ENCODE measurements at places on chromosomes 11 and 22.

DNA sequence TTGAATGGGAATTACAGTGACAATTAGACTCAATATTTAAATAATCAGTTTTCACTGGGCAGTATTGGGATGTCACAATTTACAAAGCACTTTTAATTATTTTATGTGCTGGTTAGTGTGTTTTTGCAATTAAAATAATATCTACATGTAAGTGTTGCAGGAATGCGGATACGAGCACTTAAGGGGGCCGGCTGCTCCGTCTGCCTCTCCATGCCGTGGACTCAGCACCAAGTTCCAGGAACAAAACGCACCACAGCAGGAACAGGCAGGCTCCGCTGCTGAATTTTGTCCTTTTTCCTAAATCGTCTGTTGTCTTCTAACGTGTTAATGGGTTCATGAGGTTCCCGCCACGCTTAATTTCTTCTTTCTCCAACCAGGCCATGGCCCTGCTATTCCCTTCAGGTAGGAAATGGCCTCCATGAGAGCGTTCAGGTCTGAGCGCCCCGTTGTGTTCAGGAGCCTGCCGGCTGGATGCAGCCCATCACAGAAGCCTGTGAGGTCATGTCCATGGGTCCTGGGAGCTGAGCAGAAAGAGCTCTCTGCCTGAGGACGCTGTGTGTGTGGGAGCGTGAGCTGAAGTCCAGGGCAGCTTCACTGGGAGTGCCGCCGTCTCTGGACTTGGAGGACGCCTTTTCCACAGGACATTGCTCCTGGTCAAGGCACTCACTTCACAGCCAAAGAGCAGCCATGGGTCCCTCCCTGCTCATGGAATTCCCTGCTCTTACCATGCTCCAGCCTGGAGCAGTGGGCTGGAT, 730.3 kb downstream of the BRD1 start:
- no peak for DNase-seq

- no peak for DNase-seq
Measured at GRCh38 chr22:26447584-26448329, 18.7 kb downstream of the ASPHD2 start.

GRCh38 chr22:40198733-40199132, 21.0 kb downstream of the TNRC6B start:
- DNase-seq: no peak

DNA sequence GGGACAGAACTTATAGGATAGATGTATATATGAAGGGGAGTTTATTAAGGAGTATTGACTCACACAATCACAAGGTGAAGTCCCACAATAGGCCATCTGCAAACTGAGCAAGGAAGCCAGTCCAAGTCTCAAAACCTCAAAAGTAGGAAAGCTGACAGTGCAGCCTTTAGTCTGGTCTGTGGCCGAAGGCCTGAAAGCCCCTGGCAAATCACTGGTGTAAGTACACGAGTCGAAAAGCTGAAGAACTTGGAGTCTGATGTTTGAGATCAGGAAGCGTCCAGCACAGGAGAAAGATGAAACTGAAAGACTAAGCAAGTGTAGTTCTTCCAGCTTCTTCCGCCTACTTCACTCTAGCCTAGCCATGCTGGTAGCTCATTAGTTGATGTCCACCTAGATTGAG, 799.6 kb upstream of the ARHGAP42 start:
- DNase-seq: no peak

- no peak for DNase-seq
Measured at GRCh38 chr11:106708348-106708747, 309.9 kb downstream of the GUCY1A2 start.

DNA sequence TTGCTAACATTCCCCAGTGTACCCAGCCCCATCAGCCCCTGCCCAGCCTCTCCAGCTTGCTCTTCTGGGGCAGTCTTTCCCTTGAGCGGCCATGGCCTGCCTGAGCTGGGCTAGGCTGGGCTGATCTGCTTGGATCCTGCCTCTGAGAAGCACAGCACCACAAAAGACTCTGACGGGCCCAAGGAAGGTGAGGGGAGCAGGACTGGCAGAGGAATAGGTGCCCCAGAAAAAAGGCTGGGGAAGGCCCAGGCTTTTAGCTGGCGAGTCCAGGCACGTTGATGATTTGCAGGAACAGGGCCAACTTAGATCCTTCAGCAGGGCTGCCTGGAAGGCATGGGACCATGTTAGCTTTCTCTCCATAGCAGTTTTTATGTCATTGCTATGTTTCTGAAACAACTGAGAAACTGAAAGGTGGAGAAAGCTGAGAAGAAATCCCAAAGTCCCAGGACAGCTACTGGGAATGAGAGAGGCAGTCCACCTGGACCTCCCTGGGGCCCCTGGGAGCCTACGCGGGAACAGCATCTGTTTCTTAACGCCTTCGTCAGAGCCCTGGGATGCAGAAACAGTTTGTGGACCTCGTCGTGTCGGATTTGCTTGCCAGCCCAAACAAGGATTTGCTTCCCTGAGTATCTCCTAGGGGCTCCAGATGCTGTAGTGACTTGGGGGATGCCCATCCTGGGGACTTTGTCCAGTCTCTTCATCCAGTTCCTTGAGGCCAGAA, 24.4 kb upstream of the FXYD6 start:
- DNase-seq: no peak

DNA sequence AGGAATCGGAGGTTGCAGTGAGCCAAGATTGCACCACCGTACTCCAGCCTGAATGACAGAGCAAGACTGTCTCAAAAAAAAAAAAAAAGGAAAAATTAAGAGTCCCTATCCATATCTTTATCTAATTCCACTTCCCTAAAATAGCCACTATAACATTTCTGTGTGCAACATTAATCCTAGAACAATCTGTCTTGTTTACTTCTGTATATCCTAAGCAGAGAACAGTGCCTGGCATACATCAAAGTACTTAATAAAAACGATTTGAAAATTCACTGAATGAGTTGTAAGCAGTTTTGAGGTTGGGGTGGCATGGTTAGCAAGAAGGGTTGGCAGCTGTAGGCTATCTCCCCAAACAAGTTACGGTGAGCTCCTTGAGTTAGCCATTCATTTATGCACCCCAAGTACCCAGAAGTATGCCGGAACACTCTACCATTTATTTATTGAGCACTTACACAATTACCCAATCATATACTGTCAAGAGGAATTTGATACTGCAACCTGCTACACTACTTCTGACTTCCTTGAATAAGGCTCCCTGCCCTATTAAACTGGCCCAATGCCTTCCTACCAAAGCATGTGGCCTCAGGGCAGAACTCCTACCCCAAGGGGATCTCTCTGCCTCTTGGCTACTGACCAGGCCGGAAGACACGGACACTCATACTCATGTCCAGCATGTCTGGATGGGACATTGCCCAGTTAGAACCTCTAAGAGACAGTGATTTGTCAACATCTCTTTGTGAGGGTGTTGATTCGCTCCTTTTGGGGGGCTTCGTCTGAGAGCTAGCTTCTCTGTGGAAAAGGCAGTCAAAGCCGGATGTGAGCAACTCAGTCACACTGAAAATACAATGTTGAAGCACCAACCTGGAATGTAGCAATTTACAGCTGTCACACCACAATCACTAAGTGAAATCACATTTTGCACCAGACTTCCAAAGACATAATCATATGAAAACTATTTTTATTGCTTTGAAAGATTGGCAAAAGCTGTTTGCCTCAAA, 16.3 kb upstream of the TMEM41B start:
- no peak for DNase-seq

DNA sequence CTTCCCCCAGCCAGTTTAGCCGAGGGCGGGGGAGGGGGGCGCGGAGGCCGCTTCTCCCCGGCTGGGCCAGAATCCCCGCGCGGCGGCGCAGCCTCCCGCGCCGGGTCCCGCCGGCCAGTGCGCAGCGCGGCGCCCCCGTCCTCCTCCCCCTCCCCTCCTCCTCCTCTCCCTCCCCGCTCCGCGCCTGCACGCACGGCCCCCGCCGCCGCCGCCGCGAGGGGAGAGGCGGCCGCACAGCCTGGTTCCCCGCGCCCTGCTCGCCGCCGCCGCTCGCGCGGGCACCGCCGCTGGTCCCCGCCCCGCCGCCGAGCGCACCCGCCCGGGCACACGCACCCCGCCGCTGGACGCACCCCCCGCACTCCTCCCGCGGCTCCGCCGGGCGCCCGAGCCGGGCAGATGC, at the start of gene FLRT1:
FLRT1 (plus strand) TSS at position 356 of the 400 bp plus-strand sequence. CDS start 80,337 bp downstream, outside the sequence.
- DNase-seq: no peak

GRCh38 chr11:114179234-114179941, 116.8 kb upstream of the NNMT start:
- no peak for DNase-seq

DNA sequence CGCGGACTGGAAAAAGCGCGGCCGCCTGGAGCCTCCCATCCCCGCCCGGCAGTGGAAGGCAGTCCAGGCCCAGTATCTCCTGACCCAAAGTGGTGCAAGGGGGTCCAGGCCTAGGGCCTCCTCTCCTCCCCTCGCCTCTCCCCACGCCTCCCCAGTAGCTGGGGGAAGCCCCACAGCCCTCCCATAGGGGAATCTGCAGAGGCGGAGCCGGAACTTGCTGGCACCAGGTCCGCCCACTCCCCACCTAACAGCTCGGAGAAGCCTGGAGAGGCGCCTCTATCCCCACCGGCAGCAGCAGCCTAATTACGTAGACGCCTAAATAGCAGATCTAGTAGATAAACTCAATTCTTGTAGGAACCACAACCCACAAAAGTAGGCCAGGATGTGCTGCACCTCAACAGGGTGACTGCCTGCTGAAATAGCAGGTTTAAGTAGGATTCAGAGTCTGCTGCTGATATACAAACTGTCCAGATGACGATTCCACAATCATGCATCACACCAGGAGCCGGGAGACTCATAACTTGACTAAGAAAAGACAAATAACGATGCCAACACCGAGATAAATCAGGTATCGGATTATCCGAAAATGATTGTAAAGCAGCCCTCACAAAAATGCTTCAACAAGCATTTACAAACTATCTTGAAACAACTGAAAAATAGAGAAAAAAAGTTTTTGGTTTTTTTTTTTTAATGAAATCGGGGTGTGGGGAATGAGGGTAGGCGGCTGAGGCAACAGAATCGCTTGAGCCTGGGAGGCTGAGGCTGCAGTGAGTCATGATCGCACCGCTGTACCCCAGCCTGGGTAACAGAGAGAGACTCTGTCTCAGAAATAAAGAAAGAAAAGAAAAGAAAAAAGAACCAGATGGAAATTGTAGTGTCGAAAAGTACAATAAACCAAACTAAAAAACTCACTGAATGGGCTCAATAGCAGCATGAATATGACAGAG, 11.4 kb upstream of the BRD1 start:
- DNase-seq: peak; percentile 93

- DNase-seq: no peak
Measured at GRCh38 chr11:67780056-67780455, 105.6 kb upstream of the ALDH3B2 start.

- DNase-seq: no peak
Measured at GRCh38 chr11:128434818-128435217, 152.5 kb downstream of the ETS1 start.

DNA sequence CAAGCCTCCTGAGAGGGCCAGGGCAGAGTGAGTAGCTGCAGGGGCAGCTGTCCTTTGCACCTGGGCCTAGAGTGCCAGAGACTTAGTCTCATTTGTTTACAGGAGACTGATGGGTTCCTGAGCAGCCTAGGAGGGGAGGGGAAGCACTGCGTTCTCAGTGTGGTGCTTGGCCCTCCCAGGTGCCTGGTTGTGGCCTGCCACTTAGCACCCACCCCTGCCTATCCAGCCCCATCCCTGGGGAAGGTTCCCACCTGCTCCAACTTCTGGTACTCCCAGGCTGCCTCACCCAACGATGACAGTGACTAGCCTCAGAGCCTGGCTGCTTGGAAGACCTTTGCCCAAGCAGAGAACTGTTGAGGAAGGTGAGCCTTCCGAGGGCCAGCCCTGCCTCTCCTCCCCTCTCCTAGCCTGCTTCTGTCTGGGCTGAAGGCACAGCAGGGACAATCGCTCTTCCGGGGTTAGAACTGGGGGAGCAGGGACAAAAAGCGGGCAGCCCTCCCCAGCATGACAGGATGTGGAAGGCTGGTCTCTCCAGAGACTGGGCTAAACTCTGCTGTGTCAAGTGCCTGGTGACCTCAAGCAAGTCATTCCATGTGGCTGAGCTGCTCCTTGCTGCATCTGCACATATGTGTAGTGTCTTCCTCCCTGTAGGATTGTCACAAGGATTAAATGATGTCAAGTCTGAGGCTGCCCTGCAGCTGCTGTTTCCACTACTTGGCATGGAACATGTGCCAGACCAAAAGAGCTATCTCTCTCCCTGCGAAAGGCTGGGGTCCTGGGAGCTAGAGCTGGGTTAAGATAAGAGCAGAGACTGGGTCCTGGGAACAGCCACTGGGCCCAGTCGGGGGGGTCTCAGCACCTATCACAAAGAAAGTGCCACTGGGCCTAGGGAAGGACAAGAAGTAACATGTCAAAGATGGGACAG, 9.9 kb downstream of the KCNQ1OT1 start:
- no peak for DNase-seq

DNA sequence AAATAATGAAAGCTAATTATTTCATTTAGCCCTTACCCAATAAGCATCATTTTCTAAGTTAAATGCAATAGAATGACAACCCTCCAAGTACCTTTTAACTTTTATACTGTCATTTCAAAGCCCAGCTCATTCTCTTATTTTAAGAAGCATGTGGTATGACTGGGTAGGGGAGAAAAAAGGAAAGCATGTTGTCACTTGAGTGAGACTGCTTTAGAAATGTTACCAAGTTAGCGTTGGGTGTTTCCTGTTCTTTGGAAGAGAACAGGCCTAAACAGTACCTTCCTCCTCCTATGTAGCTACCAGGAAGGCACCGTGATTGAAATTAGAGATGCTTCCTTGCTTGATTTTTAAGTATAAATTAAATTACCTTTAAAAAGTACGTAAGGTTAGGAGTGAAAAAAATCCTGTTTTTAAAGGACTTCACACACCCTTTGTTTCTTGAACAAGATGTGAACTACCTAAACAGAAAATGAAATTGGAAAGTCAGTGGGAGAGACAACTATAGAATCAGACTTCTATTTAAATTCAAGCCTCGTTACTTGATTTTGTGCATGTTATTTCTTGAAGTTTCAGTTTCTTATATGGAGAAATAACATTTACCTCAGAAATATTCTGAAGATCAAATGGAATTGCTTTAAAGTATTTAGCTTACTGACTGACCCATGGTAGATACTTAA, 741 bp upstream of the CNTF start:
- DNase-seq: no peak

DNA sequence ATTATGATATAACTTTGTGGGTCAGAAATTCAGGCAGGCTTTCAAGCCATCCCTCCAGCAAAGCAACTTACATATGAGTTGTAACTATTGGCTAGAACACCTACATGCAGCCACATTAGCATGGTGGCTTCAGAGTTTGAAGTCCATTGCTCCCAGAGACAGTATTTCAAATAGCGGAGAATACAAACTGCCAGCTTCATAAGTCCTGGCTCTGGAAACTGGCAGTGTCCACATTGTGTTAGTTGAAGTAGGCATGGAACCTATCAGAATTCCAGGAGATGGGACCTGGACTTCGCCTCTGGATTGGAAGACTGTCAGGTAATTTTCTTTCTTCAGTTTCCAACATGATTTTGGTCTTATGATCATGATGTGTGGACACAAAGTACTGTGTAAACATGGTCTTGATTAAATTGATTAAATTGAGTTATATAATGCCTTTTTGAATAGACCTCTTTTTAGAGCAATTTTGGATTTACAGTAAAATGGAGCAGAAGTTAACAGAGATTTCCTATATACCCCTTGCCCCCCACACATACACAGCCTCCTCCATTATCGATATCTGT, 209.9 kb upstream of the NAV2 start:
- no peak for DNase-seq

All from CD4-positive, alpha-beta T cell treated with Interleukin-15 for 4 hours (primary cell).